SJCRH30 (cell line): ENCODE measurements at places on chromosomes 6 and 20. TPM values are rescaled to one million over a fixed set of nuclear protein-coding genes. Genes with fewer than 3 reads are reported as not detected.

Gene DNAAF9
- 10.7 and 11.0 TPM in 2 replicates for total RNA-seq

Gene CLPSL1
- total RNA-seq, result not detected in 2 replicates

Gene SLC35B3
- 9.6 and 12.0 TPM in 2 replicates for total RNA-seq

Gene INSM1
- total RNA-seq, result 5.5 and 6.3 TPM in 2 replicates

Gene FRK
- 1.4 and 2.0 TPM in 2 replicates for total RNA-seq

Gene CLVS2
- not detected in 2 replicates for total RNA-seq

Gene FAM217A
- not detected in 2 replicates for total RNA-seq

DNA sequence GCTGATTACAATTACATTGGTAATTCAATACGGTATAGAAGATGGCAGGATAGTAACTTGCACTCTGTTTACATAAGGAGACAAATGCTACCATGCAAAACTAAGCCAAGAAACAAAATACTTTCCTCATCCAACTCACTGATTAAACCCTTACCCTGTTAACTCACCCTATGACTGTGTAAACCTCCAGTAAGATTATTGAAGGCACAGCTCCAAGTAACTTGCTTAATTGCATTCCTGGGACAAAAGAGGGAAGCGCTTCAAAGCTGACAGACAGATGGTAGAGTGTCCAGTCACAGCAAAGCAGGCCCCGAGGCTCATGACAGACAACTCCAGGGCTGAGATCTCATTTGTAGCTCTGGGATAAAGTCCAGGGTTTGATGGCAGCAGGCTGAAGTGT lies 6.9 kb upstream of the KIF16B start:
- DNase-seq, result no peak

- no peak for DNase-seq
Observed at GRCh38 chr6:92380803-92381601, 1038.4 kb downstream of the EPHA7 start.

- DNase-seq, result no peak
Observed at GRCh38 chr20:1595333-1595732, 24.5 kb downstream of the SIRPB1 start.

DNA sequence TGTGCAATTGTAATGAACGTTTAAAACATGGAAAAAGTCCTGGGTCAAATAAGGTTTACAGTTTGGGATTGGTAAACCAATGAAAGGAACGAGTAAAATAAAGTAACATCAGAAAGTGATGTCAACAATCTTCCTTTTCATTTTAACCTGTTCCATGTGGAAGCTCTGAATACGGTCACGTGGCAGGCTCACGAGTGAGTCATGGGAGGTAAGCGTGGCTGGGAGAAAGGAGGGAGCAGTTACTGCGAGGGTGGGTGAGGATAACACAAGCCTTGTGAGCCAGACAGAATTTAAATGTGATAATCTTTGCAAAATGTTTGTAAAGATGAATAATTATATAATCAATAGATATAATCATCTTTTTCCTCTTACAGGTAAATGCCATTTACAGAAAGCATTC lies 171.3 kb upstream of the HDAC2 start:
- DNase-seq, result no peak

GRCh38 chr6:43740321-43740960 lies 29.6 kb upstream of the VEGFA start:
- no peak for DNase-seq

DNA sequence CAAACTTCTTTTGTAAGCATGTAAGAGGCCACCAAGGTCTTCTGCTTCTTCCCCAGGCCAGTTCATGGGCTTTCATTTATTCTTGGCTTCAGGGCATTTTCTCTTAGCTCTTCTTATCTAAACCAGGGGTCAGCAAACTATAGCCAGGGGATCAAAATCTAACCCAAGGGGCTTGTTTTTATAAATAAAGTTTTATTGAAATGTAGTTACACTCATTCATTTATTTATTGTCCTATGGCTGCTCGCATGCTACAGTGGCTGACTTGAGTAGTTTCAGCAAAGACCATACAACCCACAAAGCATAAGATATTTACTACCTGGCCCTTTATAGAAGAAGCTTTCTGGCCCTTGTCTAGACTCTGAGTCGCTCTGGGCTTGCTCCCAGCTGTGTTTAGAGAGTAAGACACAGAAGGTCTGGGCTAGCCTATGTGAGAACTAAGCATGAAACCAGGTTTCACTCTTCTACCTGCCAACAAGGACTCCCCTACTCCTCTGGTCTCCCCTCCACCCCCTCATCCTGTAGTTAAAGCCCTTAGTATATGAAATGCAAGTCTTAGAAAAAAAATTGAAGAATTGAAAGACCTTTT lies 43.2 kb downstream of the KHDC1L start:
- DNase-seq, result no peak

DNA sequence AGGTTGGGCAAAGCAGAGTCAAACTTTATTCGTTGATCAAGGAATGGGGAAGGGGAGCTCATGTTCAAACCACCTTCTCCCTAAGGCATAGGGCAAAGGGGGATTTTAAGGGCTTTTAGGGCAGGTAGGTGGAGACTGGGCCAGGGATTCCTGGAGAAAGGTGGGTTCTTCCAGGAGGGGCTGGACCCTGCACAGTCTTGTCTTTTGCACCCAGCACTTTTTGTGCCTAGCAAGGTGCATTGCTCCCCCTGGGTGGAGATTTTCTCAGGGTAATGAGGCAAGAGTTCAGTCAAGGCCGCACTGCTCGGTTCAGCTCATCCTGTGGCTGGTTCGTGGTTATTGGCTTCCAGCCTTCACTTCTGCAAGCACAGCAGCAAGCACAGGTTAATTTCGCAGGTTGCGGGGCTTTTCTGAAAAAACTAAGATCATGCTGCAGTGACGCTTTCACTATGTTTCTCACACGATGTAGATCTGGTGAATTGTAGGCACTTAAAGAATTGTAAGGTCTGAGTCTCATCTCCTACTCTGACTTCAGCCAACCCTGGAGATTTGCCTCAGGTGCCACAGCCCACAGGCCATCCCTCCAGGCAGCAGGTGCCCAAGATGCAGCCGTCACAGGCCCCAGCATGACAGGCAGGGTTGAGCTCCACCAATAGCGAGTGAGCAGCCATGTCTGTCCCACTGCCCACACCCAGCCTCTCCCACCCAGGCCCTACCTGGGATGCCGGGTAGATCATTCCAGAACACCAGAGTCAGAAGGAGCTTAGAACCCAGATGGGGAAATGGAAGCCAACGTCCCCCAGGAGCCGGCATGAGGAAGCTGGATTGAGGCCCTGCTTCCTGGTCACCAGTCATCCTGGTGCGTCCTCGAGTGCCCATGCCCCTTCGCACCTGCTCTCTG lies 37.1 kb downstream of the SUN5 start:
- peak; percentile 4 for DNase-seq

- DNase-seq, result no peak
Observed at GRCh38 chr6:143267760-143268159, 182.7 kb downstream of the ADAT2 start.

GRCh38 chr20:47610945-47611250 lies 109.2 kb downstream of the NCOA3 start:
- DNase-seq, result no peak

- no peak for DNase-seq
Observed at GRCh38 chr6:107972413-107973096, 14.5 kb upstream of the SEC63 start.
